ENCODE measurements at places on chromosomes 1 and 21.

- no peak for DNase-seq
Observed at GRCh38 chr1:210003501-210003900, 65.5 kb downstream of the SYT14 start.

GRCh38 chr1:63198871-63199394 is 123.4 kb upstream of the FOXD3 start:
- no peak for DNase-seq

DNA sequence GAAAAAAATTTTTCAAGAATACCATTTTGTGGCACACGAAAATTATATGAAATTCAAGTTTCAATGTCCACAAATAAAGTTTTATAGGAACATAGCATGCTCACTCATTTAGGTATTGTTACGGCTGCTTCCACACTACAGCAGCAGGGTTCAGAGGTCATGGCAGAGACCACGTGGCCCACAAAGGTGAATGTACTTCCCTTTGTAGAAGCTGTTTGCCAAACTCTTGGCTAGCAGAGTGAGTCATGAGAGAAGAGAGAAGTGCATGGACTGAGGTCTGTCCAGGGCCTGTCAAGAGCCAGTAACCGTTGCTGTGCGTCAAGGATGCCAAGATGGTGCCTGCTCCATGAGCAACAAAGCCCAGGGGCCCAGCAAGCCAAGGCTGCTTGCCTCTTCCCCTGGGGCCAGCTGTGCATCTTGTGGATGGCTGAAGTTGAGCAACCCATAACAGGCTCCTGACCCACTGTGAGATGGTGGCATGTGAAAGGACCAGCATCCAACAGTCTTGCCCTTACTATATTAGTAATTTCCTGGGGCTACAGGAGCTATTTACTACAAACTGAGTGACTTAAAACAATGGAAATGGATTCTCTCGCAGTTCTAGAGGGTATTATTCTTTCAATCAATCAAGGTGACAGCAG is 64.8 kb upstream of the ATP5PO start:
- no peak for DNase-seq

- no peak for DNase-seq
Observed at GRCh38 chr1:54064299-54064698, 10.9 kb downstream of the TCEANC2 start.

- no peak for DNase-seq
Observed at GRCh38 chr1:17434601-17435000, 4.9 kb downstream of the RCC2 start.

- DNase-seq, result no peak
Observed at GRCh38 chr1:85397490-85398032, 67.4 kb downstream of the DDAH1 start.
